ENCODE measurements at places on chromosomes 11 and 22.

DNA sequence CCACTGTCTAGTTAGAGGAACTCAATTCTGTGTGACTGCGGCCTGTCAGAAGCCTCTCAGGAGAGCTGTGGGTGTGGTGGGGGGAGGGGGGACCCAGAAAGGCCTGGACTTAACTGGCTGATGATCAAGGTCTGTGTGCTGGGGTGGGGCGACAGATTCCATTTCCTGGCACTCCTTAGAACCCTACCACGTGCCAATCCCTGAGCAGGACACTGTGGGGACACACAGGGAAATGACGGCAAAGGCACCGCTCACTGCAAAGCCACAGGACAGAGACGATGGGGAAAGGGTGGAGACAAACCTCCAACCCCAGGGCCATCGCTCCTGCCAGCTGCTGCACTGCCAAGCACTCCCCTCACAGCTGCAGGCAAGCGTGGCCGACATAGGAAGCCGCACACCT is 58.4 kb upstream of the BID start:
- no peak for DNase-seq

GRCh38 chr11:122157653-122158161 is 41.7 kb upstream of the BLID start:
- no peak for DNase-seq

DNA sequence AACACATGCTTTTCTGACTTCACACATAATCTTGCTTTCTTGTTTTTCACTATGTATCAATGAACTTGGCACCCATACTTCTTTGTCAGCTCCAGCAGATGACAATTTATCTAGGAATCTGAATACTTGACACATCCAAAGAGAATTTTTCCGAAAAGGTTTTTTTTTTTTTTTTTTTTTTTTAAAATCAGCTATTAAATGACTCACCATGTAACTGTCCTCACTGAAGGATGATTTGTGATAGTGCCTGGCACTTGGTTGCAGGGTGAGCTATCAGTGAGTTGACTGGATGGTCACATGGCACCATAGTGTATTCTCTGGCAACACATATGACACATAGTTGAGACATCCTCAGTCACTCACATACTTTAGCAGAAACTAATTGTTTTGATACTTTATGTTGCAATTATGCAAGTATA is 133.4 kb upstream of the E2F8 start:
- no peak for DNase-seq

DNA sequence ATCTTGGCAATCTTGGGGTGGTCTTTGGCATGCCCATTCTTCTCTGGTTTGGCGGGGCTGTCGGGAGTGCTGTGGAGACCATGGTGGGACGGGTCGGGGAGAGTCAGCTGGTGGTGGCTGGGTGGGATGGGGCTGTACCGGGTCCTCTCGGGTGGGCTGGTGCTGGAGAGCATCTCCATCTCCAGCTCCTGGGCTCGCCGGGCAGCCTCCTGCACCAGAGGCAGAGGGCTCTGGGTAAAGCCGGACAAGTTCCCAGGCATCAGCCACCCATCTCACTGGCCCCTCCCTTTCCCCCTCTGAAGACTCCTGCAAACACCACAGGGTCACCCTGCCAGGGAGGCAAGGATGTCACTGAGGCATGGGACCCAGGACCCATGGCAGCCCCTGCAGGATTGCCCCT is 25.1 kb downstream of the ANKK1 start:
- DNase-seq, result no peak

GRCh38 chr11:69695581-69695980 is 8.2 kb downstream of the FGF19 start:
- DNase-seq, result no peak

DNA sequence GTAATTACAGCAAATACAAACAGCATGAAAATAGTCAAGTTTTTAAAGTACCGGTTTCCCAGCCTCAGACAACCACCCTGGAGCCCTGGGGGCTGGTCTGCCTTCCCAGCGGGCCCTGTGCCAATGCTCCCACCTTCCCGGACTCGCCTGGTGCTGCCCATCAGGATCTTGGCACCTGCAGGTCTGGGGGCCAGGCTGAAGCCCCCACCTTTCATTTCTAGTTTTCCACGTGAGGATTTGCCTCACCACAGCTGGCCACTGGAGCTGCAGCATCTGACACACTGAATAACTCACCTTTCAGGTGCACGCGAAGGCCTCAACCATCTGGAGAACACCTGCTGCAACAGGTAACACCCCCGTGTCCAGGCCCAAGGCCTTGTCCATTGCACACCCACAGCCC is 108.7 kb upstream of the THY1 start:
- no peak for DNase-seq
